Cardiac fibroblast (primary cell): ENCODE measurements at places on chromosomes 11 and 22.

DNA sequence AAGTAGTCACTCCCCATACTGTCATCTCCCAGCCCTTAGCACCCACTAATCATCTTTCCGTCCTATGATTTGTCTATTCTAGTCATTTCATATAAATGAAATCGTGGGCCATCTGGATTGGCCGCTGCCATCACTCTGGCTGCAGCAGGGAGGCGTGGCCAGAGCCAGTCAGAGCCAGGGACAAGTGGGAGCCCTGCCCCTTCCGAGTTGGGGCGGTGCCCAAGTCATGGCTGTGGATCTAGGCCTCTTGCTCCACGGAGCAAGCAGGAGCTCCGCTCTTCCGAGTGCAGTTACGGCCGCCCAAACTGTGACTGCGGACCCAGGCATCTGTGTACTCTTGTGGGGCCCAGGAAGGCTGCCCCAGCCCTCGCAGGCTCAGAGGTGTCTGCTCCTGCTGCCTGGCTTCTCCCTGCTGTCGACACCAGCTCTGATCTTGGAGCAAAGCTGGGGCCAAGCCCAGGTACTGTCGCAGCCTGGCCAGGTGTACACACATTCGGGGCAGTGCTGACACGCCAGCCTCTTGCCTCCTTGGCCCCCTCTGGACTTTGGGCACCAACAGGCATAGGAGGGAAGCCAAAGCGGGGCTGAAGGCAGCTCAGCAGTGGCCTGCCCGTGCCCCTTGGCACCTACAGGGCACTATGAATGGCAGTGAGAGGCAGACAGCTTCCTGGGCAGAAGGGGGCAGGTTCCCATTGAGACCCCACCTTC lies 8.4 kb downstream of the MRPL48 start:
- no peak for DNase-seq

DNA sequence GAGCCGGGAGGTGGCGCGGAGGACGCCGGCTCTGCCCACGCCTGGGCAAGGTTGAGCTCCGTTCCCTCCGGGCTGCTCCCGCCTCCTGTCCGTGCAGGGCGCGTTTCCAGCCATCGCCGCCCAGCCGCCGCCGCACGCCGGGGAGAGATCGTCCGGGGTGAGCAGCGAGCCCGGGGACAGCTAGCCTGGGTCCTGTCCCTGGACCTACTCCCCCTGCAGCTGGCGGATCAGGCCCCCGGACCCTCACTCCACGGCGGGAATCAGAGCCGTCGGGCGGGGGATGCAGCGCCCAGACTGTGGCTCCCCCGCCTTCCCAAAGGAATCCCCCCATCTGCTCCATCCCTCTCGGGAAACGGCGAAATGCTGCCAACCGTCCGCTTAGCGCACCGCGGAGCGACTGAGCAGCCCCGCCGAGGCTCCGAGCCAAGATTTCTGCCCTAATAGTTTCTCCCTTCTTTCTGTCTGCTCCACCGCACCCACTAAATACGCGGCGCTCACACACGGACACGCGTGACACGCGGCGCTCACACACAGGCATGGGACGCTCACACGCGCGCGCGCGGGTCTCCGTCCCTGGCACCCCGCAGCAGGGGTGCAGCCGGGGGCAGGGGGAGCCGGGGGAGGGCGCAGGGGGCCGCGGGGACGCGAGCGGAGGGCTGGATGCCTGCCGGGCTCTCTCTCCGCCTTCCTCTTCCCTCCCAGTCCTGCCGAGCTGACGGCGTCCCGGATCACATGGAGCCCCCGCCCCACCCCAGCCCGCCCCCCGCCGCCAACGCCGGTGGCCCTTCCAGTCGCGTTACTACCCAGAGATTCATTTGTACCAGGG lies at the start of gene KCNJ5:
Gene KCNJ5, plus strand, starts transcription at position 814 of the 826 bp plus-strand sequence. CDS start 19,918 bp downstream, outside the sequence.
- DNase-seq, result peak; percentile 34

DNA sequence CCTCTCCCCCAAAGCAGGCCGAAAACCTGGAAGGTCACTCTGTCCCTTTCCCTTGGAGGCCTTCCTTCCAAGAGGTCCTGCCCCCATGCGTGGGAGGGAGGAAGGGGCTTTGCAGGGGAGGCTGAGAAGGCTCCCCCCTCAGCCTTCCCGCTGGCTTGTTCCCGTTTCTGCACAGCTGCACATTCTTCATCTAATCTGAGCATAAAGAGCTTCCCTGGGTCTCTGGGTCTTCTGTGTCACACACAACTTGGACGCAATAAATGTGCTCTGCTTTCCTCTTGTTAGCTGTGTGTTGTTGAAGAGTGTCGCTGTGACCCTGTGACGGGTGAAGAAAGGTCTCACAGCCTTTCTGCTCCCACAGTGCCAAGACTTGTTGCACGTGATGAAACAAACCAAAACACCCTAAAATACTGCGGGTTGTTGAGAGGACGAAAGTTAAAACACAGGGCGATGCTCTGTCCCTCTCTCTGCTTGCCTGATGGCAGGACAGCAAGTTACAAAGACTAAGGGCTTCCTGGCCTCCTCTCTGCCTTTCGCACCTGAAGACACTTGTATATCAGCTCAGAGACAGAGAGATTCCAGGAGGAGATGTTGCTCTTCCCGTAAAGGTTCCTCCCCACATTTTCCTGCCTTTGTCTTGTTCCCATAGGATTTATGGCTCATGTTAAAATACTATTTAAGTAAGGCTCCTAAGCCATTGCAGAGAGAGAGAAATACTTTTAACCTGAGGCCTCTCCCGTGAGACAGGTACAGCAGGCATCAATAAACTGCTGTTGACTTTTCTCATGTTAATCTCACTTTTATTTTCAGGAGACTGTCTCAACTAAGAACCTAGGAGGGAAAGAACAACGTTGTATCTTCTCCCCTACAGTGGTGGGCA lies 15.4 kb upstream of the IFITM3 start:
- peak; percentile 73 for DNase-seq

DNA sequence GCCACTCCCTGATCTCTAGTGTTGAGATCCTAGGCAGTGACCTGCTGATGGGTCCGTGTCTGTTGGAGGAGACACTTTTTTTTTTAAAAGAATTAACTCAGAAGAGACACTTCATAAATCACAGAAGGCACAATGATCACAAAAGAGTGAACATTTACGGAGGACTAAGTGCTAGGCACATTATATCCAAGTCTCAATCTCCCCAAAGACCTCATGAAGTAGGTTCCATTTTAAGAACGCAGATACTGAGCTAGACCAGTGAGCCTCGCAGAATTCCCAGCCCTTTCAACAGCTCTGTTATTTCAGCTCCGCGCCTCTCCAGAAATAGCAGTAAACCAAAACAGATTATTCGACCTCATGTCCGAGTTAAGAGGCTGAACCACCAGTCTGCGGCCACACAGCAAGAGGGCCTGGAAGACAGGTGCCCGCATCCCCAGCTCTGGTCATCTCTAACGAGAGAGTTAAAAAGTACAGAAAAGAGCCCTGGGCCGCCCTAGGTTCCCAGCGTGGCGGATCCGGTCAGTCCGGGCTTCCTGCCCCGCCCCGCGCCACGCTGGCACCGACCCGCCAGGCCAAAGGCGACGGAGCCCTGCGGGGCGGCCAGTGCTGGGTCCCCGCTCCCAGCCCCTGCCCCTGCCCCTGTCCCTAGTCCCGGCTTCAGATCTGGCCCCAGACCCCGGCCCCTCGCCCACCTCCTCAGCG lies 612 bp downstream of the XBP1 start:
- peak; percentile 62 for DNase-seq

- no peak for DNase-seq
Observed at GRCh38 chr11:83054001-83054400, 17.7 kb downstream of the RAB30 start.

DNA sequence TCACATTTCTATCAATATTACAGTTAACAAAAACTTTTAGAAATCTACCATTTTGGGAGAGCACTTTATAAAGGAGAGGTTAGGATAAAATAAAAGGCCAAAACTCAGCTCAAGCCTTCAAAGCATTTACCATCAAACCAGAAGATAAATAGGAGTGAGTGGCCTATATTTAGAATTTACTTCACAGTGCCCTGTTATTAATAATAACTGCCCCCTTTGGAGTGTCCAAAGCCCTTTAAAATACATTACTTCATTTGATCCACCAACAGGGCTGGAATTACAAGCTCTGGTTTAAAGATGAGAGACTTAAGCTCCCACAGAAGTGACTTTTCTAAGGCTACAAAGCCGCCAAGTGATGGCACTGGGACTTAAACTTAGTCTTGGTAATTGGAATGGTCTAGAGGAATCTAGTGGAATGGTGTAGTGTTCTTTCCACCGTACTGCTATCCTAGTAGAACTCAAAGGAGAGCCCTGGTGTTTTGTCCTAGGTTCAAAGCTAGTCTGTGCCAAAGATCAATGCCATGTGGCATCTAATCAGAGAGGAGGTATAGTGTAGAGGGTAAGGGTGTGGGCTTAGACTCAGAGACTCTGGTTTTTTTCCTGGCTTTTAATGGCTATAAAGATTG lies 21.2 kb upstream of the MTMR3 start:
- DNase-seq, result no peak

DNA sequence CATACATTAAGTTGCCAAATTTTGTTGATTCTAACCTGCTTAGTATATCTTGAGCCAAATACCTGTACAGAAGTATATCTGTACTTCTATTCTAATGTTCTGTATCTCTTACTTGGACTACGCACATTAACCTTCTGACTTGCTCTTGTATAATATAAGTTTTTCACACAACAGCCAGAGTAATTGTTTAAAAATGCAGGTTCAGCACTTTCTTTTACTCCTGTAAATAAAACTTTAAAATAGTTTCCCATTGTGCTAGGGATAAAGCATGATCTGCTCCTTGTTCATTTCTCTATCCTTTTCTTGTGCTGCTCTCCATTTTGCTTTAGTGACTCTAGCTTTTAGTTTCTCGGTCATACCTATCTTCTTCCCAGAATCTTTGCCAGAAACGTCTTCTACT lies 48.3 kb downstream of the DYNC2H1 start:
- DNase-seq, result no peak

GRCh38 chr22:45645526-45646414 lies 25.9 kb upstream of the ATXN10 start:
- peak; percentile 62 for DNase-seq

GRCh38 chr11:20113149-20113438 lies 47.2 kb downstream of the DBX1 start:
- no peak for DNase-seq

GRCh38 chr11:110026858-110027626 lies 66.2 kb upstream of the ZC3H12C start:
- DNase-seq, result no peak

- DNase-seq, result peak; percentile 53
Observed at GRCh38 chr22:35842954-35843353, 125.3 kb downstream of the APOL5 start.

- DNase-seq, result peak; percentile 63
Observed at GRCh38 chr11:22807855-22808570, 21.6 kb downstream of the SVIP start.

GRCh38 chr11:94272738-94273313 lies 31.6 kb upstream of the IZUMO1R start:
- DNase-seq, result no peak

DNA sequence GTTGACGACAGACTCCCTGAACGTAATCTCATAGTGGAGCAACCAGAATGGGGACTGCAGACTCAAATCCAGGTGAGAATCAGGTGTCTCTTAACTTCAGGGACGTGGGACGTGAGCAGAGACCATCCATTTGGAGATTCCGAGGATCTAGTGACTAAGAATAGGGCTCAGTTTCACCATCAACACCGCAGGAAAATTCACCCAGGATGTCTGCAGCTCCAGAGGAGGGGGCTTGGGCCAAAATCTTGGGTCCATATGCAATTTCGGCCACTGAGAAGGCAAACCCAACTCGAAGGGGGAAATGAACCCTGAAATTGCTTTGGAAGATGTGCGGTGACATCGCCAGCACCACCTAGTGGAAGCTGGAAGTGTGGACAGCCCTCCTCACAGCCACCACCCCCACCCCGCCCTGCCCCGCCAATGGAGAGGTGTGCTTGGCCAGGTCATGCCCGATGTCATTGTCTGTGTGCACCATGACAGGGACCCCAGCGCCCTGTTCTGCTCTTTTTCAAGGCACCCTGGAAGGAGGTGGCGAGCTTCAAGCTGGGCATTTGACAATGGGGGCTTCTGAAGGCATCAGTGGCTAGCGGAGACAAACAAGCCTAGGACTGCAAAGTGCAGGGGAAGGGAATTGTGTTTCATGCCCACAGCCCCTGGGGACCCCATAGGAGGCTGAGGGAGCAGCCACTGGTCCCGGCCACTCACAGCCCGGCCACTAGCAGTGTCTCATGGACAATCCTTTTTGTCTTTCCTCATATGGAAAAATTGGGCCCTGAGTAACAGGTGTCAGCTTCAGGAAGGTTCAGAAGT lies 24.8 kb downstream of the APOL1 start:
- DNase-seq, result peak; percentile 69

- no peak for DNase-seq
Observed at GRCh38 chr22:42279425-42280020, 9.1 kb upstream of the TCF20 start.

DNA sequence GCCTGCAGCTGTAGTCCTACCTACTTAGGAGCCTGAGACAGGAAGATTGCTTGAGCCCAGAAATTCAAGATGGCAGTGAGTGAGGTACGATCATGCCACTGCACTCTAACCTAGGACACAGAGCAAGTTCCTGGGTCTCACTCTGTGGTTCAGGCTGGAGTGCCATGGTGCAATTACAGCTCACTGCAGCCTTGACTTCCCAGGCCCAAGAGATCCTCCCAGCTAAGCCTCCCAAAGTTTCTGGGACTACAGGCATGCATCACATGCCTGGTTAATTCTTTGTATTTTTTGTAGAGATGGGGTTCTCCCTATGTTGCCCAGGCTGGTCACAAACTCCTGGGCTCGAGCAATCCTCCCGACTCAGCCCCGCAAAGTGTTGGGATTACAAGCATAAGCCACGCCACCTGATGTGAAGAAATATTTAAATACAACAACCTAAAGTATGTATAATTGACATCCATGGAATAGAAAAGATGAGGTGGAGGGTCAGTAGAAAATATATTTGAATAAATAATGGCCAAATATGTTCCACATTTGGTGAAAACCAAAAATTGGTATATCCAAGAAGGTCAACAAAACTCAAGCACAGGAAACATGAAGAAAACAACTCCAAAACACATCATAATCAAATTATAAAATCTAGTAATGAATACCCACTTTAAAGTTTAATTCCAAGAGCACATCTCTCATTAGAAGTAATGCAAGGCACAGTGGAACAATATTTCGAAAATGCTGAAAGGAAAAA lies 47.9 kb upstream of the IGLL5 start:
- DNase-seq, result no peak

DNA sequence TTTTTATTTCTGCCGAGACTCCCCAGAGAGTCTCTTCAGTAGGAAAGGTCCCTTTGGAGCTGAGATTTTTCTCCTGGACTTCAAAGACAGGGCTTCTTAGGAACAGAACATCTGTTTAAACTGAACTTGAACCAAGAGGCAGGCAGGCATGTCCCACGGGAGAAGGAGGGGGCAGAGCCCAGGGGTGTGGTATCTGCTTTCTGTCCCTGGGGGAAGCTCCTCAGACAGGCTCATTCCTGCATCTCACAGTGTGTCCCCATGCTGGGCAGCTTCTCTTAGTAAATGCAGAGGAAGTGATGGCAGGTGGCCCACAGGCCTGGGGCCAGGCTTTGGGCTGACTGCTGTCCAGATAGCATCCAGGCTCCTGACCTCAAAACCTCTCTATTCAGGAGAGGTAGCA lies 47.3 kb downstream of the TSPAN18 start:
- peak; percentile 9 for DNase-seq
